Stimulated activated memory B cell treated with anti-CD40 and anti-IgM and Interleukin-4, amounts not matched to agents 10 μg/mL and 1 μg/mL and 100 μg/mL, for 72 hours (primary cell): ENCODE measurements at places on chromosomes 1 and 21.

DNA sequence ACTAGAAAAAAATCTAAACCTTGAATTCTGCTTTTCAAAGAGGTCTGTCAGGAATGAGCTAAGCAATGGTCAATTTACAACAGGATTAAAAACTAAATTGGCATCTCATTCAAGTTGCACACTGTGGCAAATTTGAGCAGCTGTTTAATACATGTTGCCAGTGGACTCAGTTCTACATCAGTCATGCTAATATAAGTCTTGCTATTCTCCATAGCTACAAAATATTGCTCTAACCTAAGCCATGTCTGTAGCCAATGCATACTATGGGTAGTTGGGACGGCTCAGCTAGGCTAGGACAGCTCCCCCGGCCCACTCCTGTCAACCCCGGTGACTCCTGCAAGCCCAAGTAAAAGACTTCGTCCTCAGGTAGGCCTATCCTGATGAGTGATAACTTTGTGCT is 10.9 kb upstream of the VAV3 start:
- ATAC-seq, result no peak

- ATAC-seq, result no peak
Measured at GRCh38 chr1:228446852-228447251, 30.2 kb upstream of the TRIM17 start.

DNA sequence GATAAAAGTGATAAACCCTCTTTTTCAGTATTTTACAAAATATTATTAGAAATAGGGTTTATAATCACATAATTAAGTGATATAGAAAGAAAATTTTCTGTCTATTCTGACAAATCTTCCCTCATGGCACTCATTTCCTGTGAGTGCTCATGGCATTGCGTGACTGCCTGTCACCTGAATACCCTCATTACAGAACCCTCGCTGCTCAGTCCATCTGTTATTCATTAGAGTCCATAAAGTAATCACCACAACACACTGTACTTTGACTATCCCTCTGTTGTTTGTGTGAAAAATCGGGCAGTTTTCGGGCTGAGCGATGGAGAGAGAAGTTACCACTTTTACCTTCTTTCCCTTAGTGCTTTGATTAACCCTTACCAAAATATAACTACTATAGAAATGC is 100.4 kb upstream of the BRINP3 start:
- ATAC-seq, result no peak

GRCh38 chr1:199308349-199308846 is 669.6 kb downstream of the PTPRC start:
- ATAC-seq, result no peak

- no peak for ATAC-seq
Measured at GRCh38 chr1:69491416-69491815, 76.3 kb upstream of the LRRC7 start.

DNA sequence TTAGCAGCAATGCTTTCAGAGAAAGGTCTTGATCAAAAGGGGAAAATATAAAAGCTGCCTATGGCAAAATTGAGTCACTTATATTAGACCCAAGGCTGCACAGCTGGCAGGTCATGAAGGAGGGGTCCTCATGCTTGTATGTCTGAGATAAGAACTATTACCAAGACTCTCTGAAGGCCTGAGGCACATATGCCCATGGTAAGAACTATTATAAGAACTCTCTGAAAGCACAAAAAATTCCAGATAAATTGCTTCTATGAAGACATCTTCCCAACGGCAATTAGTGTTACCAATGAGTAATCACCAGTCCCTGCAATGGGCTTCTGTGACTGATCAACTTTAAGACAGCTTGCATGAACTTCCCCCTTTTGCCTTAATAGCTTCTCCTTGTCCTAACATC is 42.8 kb upstream of the LRIF1 start:
- ATAC-seq, result no peak

GRCh38 chr1:39047374-39048229 is 21.5 kb downstream of the NDUFS5 start:
- ATAC-seq, result no peak

DNA sequence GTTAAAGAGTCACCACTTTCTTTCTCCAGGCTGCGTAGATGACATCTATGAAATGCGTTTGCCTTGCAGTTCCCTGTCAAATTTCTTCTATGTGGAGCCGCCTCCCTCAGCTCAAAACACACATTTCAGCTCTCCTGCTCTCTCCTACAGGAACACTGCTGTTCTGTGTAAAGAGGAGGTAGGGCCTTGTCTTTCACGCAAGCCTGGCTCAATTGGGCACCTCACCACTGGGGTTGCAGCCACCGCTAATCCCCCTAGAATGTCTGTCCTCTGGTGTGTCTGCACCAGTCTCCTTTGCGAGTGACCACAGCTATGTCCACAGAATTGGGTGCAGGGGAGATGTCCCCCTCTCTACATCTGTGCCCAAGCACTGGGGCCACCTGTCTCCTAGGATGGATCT is 31.8 kb upstream of the CFHR4 start:
- peak; percentile 36 for ATAC-seq

GRCh38 chr1:29332204-29332603 is 95.9 kb downstream of the PTPRU start:
- ATAC-seq, result no peak

GRCh38 chr1:11530731-11531311 is 51.9 kb downstream of the DISP3 start:
- no peak for ATAC-seq

DNA sequence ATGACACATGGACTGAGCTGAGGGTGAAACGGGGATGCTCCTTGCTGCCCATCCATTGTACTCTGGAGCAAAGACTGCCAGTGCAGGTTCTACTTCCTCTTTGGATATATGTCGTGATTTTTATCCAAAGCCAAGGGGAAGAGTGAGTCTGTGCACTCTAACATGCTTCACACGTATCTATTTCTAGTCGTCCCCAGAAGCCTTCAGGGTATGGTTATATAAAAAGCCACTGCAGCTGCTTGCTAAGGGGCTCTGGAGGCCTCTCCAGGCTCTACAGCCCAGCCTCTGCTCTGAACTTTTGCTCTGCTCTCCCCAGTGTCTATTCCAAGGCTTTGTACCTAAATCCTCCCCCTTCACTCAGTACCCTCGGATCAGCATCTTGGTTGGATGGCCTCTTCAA is 20.1 kb downstream of the PAFAH2 start:
- ATAC-seq, result no peak
